SJCRH30 (cell line): ENCODE measurements at places on chromosomes 12 and 14. TPM values are rescaled to one million over a fixed set of nuclear protein-coding genes. Genes with fewer than 3 reads are reported as not detected.

The OR8S1 gene
- not detected in 2 replicates for total RNA-seq

GRCh38 chr12:93772003-93772700 lies 95.0 kb downstream of the CRADD start:
- H3K27me3 ChIP-seq, result no peaks in the 10 kb centered on the region
- no peaks in the 10 kb centered on the region for H3K4me1 ChIP-seq
- H3K36me3 ChIP-seq, result no peaks in the 10 kb centered on the region
- no peak for DNase-seq
- no peak overlapping the region for H3K4me3 ChIP-seq
- no peak overlapping the region for H3K27ac ChIP-seq

The CIPC gene
- 13.2 and 14.0 TPM in 2 replicates for total RNA-seq

The SERPINA12 gene
- total RNA-seq, result not detected in 2 replicates

The LRRC10 gene
- not detected in 2 replicates for total RNA-seq

DNA sequence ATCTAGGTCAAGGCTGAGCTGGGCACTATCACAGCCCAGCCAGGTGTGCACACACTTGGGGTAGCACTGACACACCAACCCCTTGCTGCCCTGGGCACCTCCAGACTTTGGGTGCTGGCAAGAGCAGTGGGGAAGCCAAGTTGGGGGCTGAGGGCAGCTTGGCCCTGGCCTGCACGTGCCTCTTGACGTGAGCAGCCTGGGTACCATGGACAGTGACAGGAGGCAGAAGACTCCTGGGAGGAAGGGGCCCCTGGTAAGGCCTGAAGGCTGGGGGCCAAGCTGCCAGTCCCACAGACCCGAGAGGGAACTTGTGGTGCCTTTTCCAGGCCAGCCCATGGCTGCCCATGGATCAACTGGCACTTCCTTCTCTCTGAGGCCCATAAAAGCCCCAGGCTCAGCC lies 124.1 kb upstream of the SFSWAP start:
- H3K27ac ChIP-seq, result no peak overlapping the region
- H3K36me3 ChIP-seq, result no peaks in the 10 kb centered on the region
- H3K4me1 ChIP-seq, result peaks cover 13% of the 10 kb centered on the region
- DNase-seq, result no peak

The PIWIL1 gene
- total RNA-seq, result not detected in 2 replicates

The LAG3 gene
- total RNA-seq, result 0.16 TPM in 1 of 2 replicates, not detected in the other
